Fibroblast of skin of right quadriceps (primary cell): ENCODE measurements at places on chromosomes 12 and 14.
A peak's percentile ranks its signal among the peaks of the same experiment; 100 is the strongest.

GRCh38 chr14:99691111-99691885, 7.2 kb downstream of the CYP46A1 start:
- DNase-seq: no peak

DNA sequence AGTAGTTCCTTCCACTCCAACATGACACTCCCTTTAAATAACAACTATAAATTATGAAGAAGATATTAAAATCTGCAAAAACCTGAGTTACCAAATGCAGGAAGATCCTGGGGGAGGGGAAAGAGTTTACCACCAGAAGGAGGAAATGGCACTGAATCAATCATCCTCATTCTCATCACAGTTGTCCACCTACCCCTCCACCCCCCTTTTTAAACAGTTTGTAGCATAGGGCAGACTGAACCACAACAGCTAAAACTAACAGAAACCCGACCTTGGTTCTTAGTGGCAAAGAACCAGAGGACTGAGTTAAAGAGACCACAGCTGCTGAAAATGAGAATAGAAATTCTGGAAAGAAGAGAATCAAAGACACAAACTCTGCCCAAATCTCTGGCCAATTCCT, 189.5 kb downstream of the MED13L start:
- DNase-seq: no peak

GRCh38 chr12:46410495-46410894, 37.9 kb upstream of the SLC38A2 start:
- DNase-seq: peak; percentile 35

- no peak for DNase-seq
Observed at GRCh38 chr12:13142747-13143146, 39.3 kb upstream of the GSG1 start.

DNA sequence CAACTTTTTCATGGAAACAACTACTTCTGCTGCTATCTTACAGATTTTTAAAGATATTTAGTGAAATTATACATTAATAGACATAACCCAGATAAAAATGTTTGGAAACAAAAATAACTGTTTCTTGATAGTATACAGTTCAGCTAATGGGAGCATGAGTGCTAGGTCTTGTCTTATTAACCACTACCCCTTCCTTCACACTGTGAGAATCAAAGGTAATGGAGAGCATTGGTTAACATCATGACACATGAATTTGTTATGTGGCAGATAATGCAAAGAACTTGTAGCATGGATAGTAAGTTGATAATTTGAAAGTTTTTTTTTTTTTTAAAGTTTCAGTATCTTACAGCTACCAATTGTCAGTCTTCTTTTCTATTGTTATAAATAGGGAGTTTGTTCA, 44.2 kb downstream of the CCDC91 start:
- DNase-seq: no peak

DNA sequence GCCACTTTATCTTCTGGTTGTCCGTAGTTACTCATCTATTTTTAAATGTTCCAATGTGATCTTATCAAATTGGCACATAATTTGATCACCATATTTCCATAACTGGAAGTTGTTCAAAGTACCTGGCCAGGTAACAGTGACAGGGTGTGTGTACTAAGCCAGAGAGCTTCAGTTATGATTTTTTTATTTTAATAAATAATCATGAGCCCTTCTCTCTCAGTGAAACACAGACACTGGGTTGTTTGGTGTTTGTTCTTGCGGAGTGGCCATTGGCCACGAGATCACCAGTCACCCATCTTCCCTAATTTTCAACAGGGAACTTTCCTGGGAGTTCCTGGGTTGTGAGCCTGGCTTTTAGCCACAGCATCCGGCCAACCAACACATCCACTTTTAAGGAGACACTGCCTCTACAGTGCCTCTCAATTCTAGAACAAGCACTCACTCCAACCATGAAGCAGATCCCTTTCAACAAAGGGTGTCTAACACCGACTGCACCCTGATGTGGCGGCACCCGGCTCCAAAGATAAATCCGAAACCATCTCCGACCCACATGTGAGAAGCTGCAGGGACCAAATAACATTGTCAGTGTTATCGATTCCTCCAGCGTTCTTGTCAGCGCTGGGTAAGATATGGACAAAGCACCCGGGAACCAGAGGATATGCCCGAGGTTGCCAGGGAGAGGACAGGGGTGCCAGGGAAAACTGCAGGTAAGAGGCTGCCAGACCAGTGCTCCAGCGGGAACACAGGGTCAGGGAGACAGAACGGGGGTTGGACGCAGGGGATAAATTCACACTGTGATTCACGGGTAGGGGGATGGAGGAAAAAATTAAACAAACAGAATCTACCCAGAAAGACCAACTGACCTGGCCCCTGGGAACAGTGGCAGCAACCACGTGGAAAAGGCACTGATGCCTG, 49.9 kb downstream of the FOXN3 start:
- DNase-seq: no peak

DNA sequence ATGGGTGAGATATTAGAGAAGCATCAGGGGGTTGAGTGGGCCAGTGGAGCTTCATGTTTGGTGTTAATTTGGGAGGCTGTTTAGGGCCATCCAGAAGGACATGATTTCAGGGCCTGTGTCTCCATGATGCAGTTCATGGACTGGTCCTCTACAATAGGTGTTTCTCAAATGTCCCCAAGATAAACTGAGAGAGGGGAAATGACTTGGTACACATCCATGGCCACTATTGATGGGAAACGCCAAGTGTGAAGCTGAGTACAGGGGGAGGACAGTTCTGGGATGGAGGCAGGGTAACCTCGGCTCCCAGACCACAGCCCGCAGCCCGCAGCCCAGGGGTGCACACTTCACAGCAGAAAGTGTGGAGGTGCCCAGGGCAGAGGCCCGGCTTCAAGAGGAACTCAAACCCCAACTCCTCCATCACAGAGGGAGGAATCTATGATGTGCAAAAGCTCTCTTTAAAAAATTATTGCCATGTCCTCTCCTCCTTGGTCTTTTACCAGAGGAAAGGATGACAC, 33.3 kb downstream of the CACNA2D4 start:
- DNase-seq: no peak

GRCh38 chr14:99333841-99334635, 62.0 kb upstream of the BCL11B start:
- DNase-seq: no peak

DNA sequence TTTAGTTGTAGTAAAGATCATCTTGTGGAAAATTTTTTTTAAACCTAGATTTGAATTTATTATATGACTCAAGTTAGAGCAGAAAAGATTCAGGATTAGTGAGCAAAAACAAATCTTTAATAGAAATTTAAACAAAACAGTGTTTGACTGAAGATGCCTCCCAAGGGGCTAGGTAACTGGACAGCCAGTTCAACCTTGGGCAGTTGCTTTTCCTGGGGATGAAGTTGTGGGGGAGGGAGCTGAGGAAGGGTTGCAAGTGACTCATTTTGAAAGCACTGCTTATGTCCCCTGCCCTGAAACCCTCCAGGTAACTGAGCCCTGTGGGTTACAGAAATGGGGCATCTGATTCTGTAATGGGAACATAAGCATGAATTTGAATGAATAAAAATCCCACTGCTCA, 13.1 kb downstream of the CFAP54 start:
- no peak for DNase-seq

DNA sequence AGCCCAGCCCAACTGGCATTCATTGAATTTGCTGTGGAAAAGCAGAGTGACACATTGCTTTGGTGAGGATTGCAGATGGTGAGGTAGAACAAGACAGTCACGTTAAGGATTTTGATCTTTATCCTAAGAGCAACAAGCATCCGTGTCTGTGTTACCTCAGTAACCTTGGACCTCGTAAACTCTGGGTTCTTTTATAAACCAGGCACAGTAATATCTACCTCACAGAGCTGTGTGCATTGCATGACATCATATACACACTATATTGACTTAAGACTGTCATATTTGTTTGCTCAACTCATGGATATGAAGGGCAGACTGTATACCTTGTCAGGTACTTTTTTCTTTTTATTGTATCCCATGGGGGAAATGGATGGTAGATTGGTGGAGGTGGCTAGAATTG, 156.2 kb downstream of the ETV6 start:
- DNase-seq: no peak

- peak; percentile 38 for DNase-seq
Observed at GRCh38 chr14:32201193-32201815, 541 bp upstream of the RNU6-7 start.

DNA sequence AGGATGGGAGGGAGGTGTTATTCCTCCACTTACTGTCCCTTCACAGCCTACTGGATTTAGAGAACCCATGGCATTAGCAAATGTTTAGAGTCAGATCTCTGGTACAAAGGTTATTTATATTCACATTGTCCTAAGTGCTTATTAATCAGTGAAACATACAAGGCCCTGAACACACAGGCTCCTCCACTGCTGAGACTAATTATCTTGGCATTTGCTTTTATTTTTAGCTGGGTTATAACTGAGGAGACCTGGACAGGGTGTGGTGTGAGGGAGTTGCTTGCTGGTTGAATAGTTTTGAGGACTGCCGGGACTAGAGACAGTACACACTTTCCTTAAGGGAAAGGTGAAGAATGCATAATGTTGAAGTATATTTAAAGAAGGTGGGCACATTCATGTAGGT, 77.5 kb downstream of the FIGNL2 start:
- no peak for DNase-seq

DNA sequence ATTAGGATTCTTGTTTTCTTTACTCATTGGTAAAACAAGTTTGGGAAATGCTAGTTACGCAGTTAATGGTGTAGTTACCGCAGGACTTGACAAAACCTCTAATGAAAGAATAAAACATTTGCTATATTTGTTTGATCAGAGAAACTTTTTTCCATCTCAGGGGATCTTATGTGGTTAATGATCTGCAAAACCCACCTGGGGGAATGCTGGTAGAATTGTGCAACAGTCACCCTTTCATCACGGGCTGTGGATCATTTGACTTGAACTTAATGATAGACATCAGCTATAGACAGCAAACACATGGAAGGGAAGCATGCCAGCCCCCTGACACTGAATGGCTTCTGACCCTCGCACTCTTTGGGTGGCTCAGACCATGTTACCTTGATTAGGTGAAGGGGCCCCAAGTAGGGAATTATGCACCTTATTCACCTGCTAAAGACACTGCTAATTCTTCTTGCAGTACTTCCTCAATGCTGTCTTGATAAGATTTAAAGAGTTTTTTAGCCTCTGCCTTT, 84.2 kb downstream of the PDE3A start:
- DNase-seq: no peak

DNA sequence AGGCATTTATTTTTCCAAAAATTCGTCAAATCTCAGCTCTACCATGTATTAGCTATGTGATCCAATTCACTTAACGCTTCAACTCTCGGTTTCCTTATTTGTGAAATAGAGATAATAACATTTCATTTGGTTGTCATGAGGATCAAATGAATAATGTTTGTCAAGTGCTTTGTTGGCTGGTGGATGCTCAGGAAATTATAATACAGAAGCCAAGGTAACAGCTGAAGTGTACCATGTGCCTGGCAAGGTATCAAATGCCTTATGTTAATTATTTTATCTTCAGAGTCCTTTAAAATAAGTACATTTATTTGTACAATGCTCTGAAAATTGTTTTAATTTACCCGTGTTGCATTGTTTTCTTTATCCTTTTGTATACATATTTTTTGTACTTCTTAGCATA, 6.1 kb upstream of the PRKCH start:
- DNase-seq: no peak

DNA sequence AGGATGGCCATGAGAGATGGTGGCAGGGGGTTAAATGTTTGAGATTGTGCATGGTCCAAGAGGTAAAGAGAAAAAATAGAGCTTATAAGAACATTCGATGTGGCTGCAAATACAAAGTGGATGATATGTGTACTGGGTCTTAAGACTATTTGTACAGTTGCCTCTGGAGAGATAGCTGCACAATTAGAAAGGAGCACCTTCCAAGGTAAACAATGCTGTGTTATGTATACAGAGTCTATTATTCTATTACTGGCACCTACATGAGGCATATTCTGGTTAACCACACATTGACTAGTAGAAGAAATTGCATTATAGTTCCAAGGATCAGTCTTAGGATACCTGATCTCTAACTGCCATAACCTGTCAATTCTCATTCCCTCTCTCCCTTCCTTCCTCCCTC, 238.0 kb upstream of the FOXN3 start:
- DNase-seq: no peak

DNA sequence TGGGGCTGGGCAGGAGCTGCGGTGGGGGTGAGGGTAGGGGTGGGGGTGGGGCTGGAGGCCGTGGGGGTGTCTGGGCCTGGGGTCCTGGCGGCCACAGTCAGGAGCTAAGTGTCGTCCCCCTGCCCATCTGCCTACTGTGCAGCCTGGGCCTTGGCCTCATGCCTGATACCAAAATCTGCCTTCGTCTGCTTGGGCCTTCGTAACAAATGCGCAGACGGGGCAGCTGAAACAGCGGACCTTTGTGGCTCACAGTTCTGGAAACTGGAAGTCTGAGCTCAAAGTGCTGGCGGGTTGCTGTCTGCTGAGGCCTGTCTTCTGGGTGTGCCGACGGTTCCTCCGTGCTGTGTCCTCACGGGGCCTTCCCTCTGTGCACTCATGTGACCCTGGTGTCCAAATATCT, 61.7 kb downstream of the KIF26A start:
- no peak for DNase-seq

DNA sequence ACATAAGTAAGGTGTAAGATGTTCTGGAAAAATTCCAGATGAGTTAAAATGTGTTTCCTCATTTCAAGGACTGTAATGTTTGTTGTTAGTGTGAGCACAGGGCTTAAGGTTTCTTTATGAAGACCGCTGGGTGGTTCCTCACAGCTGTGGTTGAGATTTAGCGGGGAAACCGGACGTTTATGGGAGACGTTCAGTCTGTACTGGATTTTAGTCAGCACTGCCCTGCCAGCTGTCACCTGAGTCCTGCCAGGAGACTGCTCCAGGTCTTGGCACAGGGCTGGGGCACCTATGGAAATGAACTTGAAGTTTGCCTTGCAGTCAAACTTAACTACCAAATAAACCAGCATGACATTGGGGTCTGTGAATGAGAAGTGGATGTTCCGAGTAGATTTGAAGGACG, 555.2 kb downstream of the DIO2 start:
- DNase-seq: no peak

- DNase-seq: no peak
Observed at GRCh38 chr12:15515010-15515409, 192.7 kb downstream of the PTPRO start.

DNA sequence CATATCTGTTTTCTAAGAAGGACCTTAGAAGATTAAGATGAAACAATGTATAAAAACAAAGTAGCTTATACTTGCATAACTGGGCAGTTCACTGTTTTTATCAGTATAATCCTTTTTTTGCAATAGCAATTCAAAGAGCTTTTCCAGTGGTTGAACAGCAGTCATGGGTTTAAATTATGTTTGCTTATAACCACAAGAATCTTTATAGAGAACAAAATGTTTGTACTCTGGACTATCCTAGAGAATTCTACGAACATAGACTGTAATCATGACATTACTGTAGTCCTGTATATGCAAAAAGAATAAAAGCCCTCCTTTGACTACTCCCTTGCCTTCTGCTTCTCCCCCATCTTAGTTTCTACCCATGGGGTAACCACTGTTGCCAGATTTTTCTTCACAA, 5.7 kb downstream of the FAM177A1 start:
- DNase-seq: no peak

GRCh38 chr14:61860294-61860918, 98.2 kb downstream of the SNAPC1 start:
- peak; percentile 22 for DNase-seq

GRCh38 chr12:20588042-20588441, 107.1 kb upstream of the SLCO1C1 start:
- DNase-seq: no peak

GRCh38 chr12:52007158-52007921, 594 bp downstream of the TAMALIN start:
- DNase-seq: no peak
